ENCODE measurements at places on chromosomes 7 and 10. TPM values are rescaled to one million over a fixed set of nuclear protein-coding genes. Genes with fewer than 3 reads are reported as not detected.

Gene RBM17
- 28.4 TPM for total RNA-seq

Gene FAM25C
- total RNA-seq: not detected

Gene GPR141
- not detected for total RNA-seq

Gene ANKRD61
- 0.26 TPM for total RNA-seq

Gene GARS1
- total RNA-seq: 106 TPM

Gene C7orf57
- not detected for total RNA-seq
